Fibroblast of skin of right quadriceps (primary cell): ENCODE measurements at places on chromosomes 1 and 21.

GRCh38 chr21:16837321-16837720, 675.5 kb upstream of the CXADR start:
- peak; percentile 29 for DNase-seq

DNA sequence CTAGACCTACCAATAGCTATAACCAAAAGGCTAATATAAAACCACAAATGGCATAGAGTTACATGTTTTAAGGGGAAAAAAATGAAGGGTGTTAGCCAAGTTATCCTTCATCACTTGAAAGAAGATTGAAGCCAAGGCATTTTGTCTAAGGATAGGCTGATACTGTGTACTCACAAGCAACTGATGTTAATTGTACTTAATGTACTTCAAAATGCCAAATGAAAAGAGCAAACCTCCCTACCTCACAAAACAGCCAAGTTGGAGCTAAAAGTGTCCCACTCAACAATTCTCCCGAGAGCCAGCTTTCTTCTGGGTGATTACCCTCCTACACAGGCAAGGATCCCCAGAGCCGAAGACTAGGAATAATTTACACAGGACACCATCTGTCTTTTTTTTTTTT, 4.4 kb upstream of the IGSF3 start:
- DNase-seq = no peak

- no peak for DNase-seq
Observed at GRCh38 chr1:82153752-82154151, 353.0 kb downstream of the ADGRL2 start.

- DNase-seq = no peak
Observed at GRCh38 chr1:40789661-40790430, 6.3 kb downstream of the KCNQ4 start.

DNA sequence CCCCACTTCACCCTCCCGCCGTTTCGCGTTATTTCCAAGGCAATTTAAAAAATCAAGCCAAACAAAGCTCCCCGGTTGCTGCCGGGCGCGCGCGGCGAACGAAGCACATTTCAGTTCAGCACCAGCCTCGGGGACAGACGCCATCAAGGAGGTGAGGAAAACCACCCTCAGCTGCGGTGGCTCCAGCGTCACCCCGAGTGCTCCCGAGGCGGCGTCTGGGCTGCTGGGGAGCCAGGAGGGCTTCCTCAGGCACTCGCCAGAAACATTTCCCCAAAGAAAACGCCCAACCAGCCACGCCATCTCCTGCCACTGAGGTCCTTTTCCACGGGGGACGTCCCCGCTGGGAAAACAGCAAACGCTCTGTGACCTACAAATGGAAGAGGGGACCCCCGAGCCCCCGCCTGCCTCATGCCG, 623 bp downstream of the GNG4 start:
- DNase-seq = peak; percentile 52

- no peak for DNase-seq
Observed at GRCh38 chr1:16050328-16050727, 6.7 kb downstream of the CLCNKB start.

GRCh38 chr1:83818916-83819315, 180.0 kb downstream of the TTLL7 start:
- peak; percentile 9 for DNase-seq

- DNase-seq = no peak
Observed at GRCh38 chr1:2210084-2210653, 15.6 kb upstream of the FAAP20 start.

DNA sequence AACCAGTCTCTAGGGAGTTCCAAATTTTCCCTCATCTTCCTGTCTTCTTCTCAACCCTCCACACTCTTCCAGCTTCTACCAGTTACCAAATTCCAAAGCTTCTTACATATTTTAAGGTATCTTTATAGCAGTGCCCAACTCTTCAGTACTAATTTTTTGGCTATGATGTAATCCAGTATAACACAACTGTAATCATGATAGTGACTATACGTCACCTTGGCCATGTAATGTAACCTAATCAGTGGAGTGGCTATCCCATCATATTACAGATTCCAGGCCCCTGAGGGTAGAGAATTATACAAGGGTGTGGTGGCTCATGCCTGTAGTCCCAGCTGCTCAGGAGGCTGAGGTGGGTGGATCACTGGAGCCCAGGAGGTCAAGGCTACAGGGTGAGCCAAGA, 143.2 kb downstream of the CLEC20A start:
- DNase-seq = no peak

- DNase-seq = no peak
Observed at GRCh38 chr1:198968866-198969265, 330.0 kb downstream of the PTPRC start.
